ENCODE measurements at places on chromosomes 6 and 20.

- DNase-seq: no peak
Measured at GRCh38 chr6:100311707-100312251, 152.9 kb downstream of the SIM1 start.

DNA sequence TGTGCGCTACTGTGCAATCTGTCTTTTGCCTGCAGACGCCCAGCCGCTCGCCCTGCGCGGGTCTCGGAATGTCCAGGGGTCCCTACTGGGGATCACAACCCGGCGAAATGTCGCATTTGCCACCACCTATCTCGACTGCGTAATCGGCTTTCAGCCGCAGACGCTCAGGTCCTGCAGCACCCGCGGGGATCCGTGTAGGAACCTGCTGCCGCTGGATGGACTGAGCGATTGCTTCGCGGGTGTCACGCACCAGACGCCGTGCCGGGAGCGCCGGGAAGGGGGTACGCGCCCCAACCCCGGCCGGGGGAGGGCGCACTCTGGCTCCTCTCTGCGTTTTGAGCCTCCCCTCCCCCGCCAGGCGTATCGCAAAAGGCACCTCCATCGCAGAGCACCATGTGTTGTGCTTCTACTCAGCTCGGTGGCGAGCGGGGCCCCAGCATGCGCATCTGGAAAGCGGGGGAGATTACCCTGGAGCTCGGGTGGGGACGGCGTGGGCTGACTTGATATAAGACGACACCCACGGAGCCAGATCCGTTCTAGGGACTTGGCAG, 747 bp upstream of the PTPRA start:
- peak; percentile 31 for DNase-seq

GRCh38 chr6:134875367-134875766, 74.5 kb downstream of the ALDH8A1 start:
- DNase-seq: no peak

DNA sequence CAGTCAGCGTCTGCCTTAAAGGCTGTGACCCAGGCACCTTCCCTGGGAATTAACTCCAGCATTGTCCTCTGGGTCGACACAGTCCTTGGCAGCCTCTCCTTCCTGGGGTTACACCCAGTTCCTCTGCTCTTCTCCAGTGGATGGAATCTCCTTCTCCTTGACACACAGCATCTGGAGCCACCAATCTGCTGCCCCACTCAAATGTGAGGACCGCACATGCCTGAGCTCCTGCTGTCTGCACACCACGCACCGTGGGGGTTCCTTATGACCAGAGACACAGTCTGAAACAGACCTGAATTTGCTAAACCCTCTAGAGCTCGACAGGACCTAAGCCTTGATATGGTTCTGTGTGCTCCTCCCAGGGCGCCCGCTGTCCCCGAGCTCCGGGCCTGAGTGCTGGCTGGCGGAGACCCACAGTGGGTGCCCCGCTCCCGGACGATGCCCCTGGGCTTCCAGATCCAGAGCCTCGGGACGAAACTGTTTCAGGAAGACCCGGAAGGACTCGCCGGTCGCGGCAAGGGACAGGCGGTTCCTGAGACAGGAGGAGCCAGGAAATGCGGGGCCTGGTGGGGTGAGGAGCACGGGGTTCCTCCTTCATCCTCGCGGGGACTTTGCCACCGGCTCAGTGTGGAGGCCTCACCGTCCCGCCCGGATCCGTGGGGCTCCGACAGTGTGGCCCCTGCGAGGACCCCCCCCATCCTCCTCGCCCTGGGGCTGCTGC, 2.5 kb upstream of the RAET1G start:
- no peak for DNase-seq

DNA sequence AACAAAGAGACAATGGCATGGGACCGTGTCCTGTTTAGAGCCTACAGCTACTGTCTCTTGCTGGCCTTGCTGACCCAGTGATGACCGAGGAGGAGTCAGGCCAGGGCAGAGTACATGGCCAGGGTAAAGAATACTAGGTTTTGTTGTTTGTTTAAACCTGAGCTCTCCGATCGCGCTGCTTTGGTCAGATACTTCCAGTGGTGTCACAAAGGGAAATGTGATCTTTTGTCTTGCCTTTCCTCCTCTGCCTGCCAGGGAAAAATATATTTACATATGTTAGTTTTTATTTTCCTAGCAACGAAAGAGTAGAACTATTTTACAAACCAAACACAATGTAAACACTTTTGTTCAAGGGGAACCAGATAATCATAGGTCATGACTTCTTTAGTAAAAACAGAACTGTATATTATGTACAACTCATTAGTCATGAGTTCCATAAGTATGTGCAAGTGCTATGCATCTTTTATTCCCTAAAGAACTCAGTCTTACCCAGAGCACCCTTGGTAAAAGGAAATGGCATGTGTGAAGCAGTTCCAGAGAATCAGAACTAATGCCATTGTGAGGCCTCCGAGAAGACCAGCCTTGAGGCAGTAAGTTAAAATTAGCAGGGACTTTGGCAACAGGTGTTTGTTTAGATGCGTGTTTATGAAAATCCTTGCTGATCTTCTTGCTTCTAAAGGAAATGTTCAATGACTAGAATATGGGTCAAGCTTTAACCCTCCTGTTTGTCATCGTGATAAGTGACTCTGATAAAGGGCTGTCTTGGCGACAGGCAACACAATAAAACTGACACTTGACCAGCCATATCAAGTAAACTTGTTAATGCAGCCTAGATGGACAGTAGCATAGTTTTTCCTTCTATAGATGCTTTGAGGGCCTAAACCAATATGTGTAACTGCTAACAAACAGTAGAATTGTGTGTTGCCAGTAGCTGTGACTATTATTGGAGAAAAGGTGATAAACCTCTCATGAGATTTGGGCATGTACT, 204.6 kb downstream of the NKAIN2 start:
- no peak for DNase-seq

- DNase-seq: no peak
Measured at GRCh38 chr6:3912361-3913076, 63.3 kb downstream of the FAM50B start.

Measured in stimulated activated CD8-positive, alpha-beta memory T cell treated with anti-CD3 and anti-CD28 coated beads, Interleukin-4, amount 100 ng/mL, for 1 hour (primary cell).